Sigmoid colon (tissue), 7 donors: ENCODE measurements at places on chromosomes 1 and 21. TPM values are rescaled to one million over a fixed set of nuclear protein-coding genes. Genes with fewer than 3 reads are reported as not detected.

GRCh38 chr1:53274026-53274425 lies 35.7 kb upstream of the MAGOH start:
- DNase-seq = peak; percentile 25
- no peak overlapping the region for H3K27ac ChIP-seq
- no peaks in the 10 kb centered on the region for H3K36me3 ChIP-seq
- H3K4me3 ChIP-seq = no peak overlapping the region

RUNX3 gene
- polyA plus RNA-seq = 1.2 TPM

- no peak overlapping the region for H3K4me3 ChIP-seq
- peak; percentile 90 for DNase-seq
- H3K27me3 ChIP-seq = no peaks in the 10 kb centered on the region
- peaks cover 11% of the 10 kb centered on the region for H3K36me3 ChIP-seq
Measured at GRCh38 chr1:153617663-153618062, 1.5 kb upstream of the S100A14 start.

DNA sequence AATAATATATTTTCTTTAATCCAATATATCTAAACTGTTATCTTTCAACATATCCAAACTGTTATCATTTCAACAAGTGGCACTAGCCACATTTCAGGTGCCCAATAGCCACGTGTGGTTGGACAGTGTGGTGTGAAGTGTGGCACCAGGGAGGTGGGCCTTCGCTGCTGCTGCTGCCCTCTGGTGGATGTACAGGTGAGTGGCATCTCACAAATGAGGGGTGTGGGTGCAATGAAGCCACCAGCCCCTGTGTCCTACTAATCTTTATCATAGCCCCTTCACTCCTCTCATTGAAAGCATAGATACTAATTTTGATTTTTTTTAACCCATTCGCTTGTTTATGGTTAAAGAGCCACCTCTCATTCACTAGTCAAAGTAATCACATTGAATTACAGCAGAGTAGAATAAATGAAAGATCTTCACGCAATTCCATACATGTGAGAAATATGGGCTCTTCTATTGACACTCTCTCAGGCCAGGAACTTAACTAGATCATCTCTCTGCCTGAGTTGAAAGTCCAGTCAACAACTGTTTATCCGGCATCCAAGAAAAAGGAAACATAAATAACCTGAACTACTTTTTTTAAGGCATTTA lies 499.2 kb downstream of the OMA1 start:
- H3K4me3 ChIP-seq = no peak overlapping the region
- no peaks in the 10 kb centered on the region for H3K27me3 ChIP-seq
- no peaks in the 10 kb centered on the region for H3K4me1 ChIP-seq
- H3K27ac ChIP-seq = no peak overlapping the region

- no peaks in the 10 kb centered on the region for H3K36me3 ChIP-seq
- H3K4me3 ChIP-seq = no peak overlapping the region
- peaks cover 78% of the 10 kb centered on the region for H3K4me1 ChIP-seq
- no peaks in the 10 kb centered on the region for H3K27me3 ChIP-seq
- DNase-seq = no peak
Measured at GRCh38 chr1:223088713-223089240, 54.3 kb downstream of the TLR5 start.

GRCh38 chr1:17992800-17993199 lies 114.8 kb upstream of the IGSF21 start:
- H3K27me3 ChIP-seq = no peaks in the 10 kb centered on the region
- no peak overlapping the region for H3K4me3 ChIP-seq
- H3K36me3 ChIP-seq = no peaks in the 10 kb centered on the region
- H3K27ac ChIP-seq = no peak overlapping the region

- no peaks in the 10 kb centered on the region for H3K4me1 ChIP-seq
- H3K27me3 ChIP-seq = no peaks in the 10 kb centered on the region
- H3K36me3 ChIP-seq = no peaks in the 10 kb centered on the region
- DNase-seq = no peak
- no peak overlapping the region for H3K27ac ChIP-seq
Measured at GRCh38 chr21:37358397-37358796, 8.2 kb upstream of the DYRK1A start.

HAO2 gene
- not detected for polyA plus RNA-seq

- H3K4me1 ChIP-seq = peaks cover 20% of the 10 kb centered on the region
- no peaks in the 10 kb centered on the region for H3K27me3 ChIP-seq
- no peaks in the 10 kb centered on the region for H3K36me3 ChIP-seq
- no peak for DNase-seq
- no peak overlapping the region for H3K27ac ChIP-seq
Measured at GRCh38 chr1:162996261-162996660, 72.9 kb upstream of the RGS4 start.

DNA sequence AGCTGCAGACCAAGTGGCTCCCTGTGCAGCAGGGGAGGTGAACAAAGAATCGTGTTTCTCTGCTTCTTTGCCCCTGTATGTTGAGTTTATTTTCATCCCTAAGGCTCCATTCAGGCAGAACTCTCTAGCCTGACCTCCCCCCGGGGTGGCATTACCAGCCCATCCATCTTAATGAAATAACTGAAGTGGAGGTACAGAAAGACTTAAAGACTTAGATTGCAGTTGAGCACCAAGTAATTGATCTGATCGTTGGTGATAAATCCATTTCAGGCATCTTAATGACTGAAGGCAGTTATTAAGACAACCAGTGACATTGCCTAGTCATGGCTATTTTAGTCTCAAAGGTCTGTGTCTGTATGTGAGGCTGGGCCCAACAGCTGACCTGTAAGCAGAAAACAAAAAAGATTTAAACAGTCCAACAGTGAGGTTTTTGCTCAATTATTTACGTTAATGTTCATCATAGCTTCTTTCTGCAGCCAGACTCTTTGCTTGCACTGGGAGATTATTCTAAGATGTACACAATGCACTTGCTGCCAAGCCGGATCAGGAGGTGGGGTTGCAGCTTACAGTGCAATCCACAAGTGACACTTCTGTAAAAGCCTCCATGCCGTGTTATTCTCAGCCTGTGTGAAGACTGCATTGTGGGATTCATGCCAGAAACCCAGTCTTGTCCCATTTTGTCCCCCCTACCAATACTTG lies 363.0 kb upstream of the DUSP10 start:
- no peaks in the 10 kb centered on the region for H3K4me1 ChIP-seq
- H3K27ac ChIP-seq = no peak overlapping the region
- no peak for DNase-seq
- no peaks in the 10 kb centered on the region for H3K27me3 ChIP-seq

DNA sequence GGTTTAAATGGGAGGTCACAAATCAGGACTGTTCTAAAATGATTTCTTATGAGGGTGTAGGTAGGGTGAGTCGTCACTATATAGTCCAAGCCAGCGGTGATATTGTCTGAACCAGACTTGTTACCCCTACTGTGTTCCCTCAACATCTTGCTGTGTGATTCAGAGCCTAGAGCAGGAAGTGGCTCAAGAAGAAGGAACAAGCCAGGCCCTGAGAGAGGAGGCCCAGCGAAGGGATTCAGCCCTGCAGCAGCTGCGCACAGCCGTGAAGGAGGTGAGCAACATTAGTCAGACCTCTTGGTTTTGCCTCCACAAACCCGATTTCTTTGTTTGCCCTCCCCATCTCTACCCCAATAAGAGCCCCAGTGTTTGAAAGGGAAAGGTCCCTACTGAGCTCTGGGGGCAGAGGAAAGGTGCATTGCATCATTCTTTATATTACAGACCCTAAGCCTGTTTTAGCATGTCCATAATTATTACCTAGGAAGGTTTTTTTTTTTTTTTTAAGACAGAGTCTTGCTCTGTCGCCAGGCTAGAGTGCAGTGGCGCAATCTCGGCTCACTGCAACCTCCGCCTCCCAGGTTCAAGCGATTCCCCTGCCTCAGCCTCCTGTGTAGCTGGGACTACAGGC lies 5.0 kb upstream of the SH3BGRL3 start:
- no peak for DNase-seq
- peaks cover 36% of the 10 kb centered on the region for H3K4me1 ChIP-seq
- peaks cover 8% of the 10 kb centered on the region for H3K36me3 ChIP-seq
- peak overlapping the region; percentile 69 for H3K27ac ChIP-seq

NOTCH2NLA gene
- polyA plus RNA-seq = 6.6 TPM

DNA sequence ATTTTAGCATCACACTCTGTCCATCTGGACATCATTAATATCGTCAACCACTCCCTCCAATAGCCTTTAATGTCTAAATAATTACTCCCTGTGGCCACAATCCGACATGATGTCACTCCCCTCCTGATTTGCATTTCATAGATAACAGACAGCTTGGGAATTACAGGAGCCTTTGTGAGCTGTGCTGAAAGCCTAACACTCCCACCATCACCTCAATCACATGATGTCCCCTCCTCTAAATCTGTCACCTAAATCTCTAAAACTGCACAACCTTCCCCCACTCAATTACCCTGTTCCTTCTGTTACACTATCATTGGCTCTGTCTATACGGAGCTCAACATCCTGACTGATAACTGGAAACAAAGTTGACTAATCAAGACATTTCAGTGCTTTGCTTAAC lies 14.3 kb downstream of the NHLH2 start:
- H3K27ac ChIP-seq = no peak overlapping the region
- peaks cover 19% of the 10 kb centered on the region for H3K4me1 ChIP-seq
- no peaks in the 10 kb centered on the region for H3K27me3 ChIP-seq
- no peaks in the 10 kb centered on the region for H3K36me3 ChIP-seq
- H3K4me3 ChIP-seq = no peak overlapping the region
- DNase-seq = no peak

MANEAL gene
- 5.2 TPM for polyA plus RNA-seq

- no peaks in the 10 kb centered on the region for H3K36me3 ChIP-seq
- no peaks in the 10 kb centered on the region for H3K4me1 ChIP-seq
Measured at GRCh38 chr1:119871881-119872280, 24.4 kb downstream of the ADAM30 start.

DNA sequence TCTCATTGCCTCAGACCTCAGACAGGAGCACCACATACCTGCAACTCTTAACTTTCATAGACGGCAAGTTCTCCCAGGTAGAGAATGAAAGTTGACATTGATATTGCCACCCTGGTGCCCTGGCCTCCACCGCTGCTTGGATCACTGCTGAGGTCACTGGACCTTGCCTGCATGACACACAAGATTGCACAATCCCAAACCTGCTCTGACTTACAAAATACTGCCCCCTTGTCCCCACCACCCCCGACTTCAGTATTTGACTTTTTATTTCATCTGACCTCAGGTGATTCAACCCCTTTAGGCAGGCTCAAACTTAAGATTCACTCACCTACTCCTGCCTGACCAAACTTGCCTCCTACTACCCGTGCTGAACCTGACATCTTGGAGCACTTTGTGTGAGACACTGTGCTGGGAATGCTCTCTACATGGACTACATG lies 43.1 kb upstream of the S1PR1 start:
- no peaks in the 10 kb centered on the region for H3K27me3 ChIP-seq
- no peaks in the 10 kb centered on the region for H3K4me1 ChIP-seq
- H3K4me3 ChIP-seq = no peak overlapping the region
- no peak for DNase-seq
- no peak overlapping the region for H3K27ac ChIP-seq

MYOG gene
- polyA plus RNA-seq = not detected

ESRRG gene
- polyA plus RNA-seq = 0.23 TPM

DNA sequence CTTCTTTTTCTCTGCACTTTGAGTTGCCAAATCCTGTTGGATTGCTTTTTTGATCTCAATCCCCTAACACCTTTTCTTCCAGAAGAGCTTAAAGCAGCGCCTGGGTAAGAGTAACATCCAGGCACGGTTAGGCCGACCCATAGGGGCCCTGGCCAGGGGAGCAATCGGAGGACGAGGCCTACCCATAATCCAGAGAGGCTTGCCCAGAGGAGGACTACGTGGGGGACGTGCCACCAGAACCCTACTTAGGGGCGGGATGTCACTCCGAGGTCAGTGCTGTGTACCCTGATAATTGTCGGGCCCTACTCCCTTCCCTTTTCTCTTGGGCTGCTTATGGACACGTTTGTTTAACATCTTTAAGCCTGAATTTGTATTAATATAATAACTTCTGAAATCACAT lies 8.3 kb downstream of the CHTOP start:
- no peak overlapping the region for H3K4me3 ChIP-seq
- no peak overlapping the region for H3K27ac ChIP-seq

FCAMR gene
- 1.5 TPM for polyA plus RNA-seq

GRCh38 chr1:223142269-223142668 lies 779 bp downstream of the TLR5 start:
- H3K36me3 ChIP-seq = no peaks in the 10 kb centered on the region
- H3K4me1 ChIP-seq = no peaks in the 10 kb centered on the region
- no peaks in the 10 kb centered on the region for H3K27me3 ChIP-seq
- peak overlapping the region; percentile 59 for H3K4me3 ChIP-seq
